Lower leg skin (tissue), 4 donors: ENCODE measurements at places on chromosomes 5 and 9. TPM values are rescaled to one million over a fixed set of nuclear protein-coding genes. Genes with fewer than 3 reads are reported as not detected.

The PCDHB9 gene
- 1.5 TPM for total RNA-seq

The XRCC4 gene
- total RNA-seq = 7.0 TPM

The PIGO gene
- total RNA-seq = 21.3 TPM

The ERCC8 gene
- 5.0 TPM for total RNA-seq

The PHF24 gene
- total RNA-seq = 0.76 TPM

The RETREG1 gene
- 58.8 TPM for total RNA-seq

The ADCY2 gene
- total RNA-seq = 8.5 TPM

The FCHSD1 gene
- total RNA-seq = 90.8 TPM

The FOXD4L3 gene
- total RNA-seq = not detected

The DBH gene
- not detected for total RNA-seq

The PSAT1 gene
- 50.2 TPM for total RNA-seq

The SPAAR gene
- 1.5 TPM for total RNA-seq

The ADAMTS12 gene
- total RNA-seq = 0.22 TPM

The FAT2 gene
- total RNA-seq = 106 TPM

The ABO gene
- 1.4 TPM for total RNA-seq

The SPINK6 gene
- 0.59 TPM for total RNA-seq

The NUTM2F gene
- not detected for total RNA-seq

The TMEM215 gene
- total RNA-seq = not detected

The ARHGEF39 gene
- 7.6 TPM for total RNA-seq

The NDUFA8 gene
- total RNA-seq = 17.2 TPM

The TNFSF15 gene
- not detected for total RNA-seq

The ACOT12 gene
- 1.1 TPM for total RNA-seq

The IFNK gene
- not detected for total RNA-seq

The MARCHF11 gene
- not detected for total RNA-seq

The LECT2 gene
- total RNA-seq = not detected

The ARL14EPL gene
- total RNA-seq = not detected
